Stimulated activated CD8-positive, alpha-beta memory T cell treated with anti-CD3 and anti-CD28 coated beads, Interleukin-2, amount 100 ng/mL, for 1 hour (primary cell): ENCODE measurements at places on chromosomes 6 and 20.

GRCh38 chr20:44754554-44754953, 8.9 kb downstream of the KCNK15 start:
- DNase-seq = no peak

GRCh38 chr20:45508068-45508886, 7.1 kb downstream of the SPINT3 start:
- no peak for DNase-seq

DNA sequence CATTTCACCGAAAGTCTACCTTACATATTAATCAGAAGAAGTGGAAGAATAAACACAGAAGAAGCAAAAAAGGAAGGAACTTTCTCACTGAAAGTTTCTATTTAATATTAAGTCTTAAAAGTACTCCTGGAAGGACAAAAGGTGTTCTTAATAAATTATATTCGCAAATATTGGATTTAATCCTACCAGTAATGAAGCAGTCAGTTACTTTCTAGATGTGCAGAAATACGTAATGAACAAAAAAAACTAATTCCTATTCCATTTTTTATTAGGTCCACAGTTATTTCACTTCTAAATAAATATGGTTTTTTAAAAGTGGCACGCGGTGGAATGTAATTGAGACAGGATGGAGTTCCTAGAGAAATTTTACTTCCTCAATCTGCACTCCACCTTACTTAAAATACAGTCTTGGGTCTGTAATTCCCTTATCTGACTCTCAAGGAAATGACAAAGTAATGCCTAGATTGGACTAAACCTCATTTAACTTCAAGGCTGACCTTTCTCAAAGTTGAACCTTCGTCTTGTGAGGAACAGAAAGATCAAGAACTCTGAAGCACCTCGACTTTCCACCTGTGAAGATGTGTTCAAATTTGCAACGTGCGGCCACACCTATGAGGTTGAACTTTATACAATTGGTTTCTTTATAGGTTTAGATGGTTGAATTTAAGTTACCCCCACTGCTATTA, 1.1 kb upstream of the TRAM2 start:
- DNase-seq = no peak

DNA sequence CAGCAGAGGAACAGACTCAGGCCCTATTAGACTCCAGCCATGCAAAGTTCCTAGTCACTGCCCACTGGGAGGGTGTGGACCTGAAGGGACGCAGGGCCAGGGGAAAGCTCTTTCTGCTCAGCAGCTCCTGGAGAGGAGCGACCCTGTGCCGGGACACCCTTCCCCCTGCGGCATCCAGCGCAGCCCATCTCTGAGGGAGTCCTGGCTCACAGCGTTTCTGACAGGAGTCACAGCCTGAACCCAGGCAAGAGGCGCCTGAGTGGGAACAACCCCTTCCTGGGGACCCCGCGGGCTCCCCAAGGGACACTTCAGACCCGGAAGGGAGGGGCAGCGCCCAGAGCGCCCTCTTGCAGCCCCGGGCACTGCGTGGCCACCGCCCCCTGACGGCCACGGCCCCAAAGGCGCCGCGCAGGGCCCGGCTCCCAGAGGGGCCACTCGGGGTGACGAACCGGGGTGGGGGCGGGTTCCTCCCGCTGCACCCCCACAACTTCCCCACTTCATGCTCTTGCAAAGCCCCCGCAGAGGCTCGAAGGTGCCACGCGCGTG, 862 bp downstream of the UCKL1 start:
- DNase-seq = no peak

GRCh38 chr20:63114006-63114692, 101.8 kb downstream of the YTHDF1 start:
- no peak for DNase-seq

- DNase-seq = no peak
Observed at GRCh38 chr20:37201827-37202162, 22.4 kb upstream of the MROH8 start.

DNA sequence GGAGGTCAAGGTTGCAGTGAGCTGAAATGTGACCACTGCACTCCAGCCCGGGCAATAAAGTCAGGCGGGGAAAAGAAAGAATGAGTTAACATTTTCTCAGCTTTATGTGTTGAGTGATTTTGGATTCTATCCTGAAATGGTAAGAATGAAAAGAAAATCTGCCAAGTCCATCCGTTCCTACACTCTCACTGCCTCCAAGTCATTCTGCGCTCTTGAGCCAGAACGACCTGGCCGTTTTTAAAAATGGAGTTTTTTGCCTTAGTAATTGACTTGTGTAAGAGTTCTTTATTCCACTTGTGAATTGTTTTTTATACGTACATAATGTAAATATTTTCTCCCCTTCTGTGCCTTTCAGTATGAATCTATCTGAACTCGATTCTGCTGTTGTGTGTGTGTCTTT, 28.7 kb downstream of the DNAJC5 start:
- DNase-seq = no peak
